ENCODE measurements at places on chromosomes 12 and 14. TPM values are rescaled to one million over a fixed set of nuclear protein-coding genes. Genes with fewer than 3 reads are reported as not detected.

- no peak for DNase-seq
These were observed 14.9 kb downstream of the STXBP6 start for GRCh38 chr14:25034803-25035681.

DNA sequence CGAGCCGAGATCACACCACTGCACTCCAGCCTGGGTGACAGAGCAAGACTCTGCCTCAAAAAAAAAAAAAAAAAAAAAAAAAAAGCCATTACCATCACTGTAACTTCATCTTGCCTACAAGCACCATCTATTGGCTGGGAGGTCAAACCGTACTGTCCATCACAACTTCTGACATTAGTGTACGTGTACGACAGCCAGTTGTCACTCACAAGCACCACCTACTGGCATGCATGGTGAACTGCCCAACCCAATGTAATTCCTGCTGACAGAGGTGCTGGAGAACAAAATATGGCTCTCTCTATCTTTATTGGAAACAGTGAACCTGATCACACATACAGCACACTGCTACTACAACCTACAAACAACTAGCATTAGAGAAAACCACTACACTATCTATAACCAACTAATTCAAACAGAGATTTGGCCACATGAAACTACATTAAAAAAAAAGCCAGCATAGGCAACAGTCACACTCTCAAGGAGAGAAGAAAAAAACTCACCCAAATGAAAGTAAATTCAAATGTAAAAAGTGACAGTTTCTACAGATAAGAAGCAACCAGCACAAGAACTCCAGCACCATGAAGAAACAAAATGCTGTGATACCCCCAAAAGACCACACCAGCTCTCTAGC, 82.3 kb downstream of the PUS7L start:
- no peak for DNase-seq

- DNase-seq: no peak
These were observed 264.3 kb upstream of the FOXN3 start for GRCh38 chr14:89681086-89682018.

- DNase-seq: no peak
These were observed 42.8 kb downstream of the PRMT8 start for GRCh38 chr12:3533703-3534386.

DNA sequence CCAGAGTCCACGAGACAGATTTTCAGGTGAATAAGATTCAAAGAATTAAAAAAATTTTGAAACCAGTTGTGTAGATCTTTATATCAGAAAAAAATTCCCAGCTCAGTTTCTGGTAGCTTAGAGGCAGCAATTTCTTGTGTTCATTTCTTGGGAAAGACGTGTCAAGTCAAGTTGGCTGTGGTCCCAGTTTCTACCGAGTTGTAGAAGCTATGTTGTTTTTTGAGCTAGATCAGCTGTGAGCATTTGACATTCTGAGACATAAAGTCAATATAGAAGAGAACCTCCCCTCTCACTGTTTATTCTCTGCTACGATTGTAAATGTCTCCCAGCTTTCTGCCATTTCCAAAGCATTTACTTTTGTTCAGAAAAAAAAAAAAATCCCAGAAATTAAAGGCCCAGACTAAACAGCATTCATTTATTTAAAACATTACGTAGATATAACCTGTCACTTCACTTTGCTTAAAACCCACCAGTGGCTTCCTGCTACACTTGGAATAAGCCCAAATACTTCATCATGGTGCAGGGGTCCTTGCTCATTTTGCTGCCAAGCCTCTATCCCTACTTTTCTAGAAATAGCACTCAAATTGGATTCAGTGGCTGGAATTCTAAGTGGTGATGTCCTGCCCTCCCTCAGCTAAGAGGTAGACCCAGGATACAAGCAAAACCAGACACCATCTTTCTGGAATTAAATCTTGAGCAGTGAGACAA, 20.6 kb upstream of the PYGL start:
- DNase-seq: no peak

DNA sequence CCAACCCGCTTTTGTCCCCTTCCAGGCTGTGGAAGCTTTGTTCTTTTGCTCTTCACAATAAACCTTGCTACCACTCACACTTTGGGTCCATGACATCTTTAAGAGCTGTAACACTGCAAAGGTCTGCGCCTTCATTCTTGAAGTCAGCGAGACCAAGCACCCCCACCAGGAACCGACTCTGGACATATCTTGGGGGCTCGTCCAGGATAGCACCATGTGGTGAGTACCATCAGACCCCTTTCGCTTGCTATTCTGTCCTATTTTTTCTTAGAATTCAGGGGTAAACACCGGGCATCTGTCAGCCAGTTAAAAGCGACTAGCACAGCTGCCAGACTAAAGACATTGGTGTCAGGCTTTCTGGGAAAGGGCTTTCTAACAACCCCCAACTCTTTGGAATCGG, 137.6 kb upstream of the PPFIA2 start:
- no peak for DNase-seq

Gene DNAH10
- total RNA-seq: 0.73 TPM

Gene ZNF385A
- total RNA-seq: 4.8 TPM

Gene MYH6
- total RNA-seq: 170 TPM

Gene ATP2B1
- total RNA-seq: 25.4 TPM

Gene GALNT9
- total RNA-seq: not detected

Gene FGD6
- total RNA-seq: 19.9 TPM
